Activated T-helper 1 cell treated with anti-CD3 and anti-CD28 coated beads, Interleukin-12 subunit alpha, Interleukin-12 subunit beta, Interleukin-2, Interleukin-4 antibody, amounts not matched to agents 30 ng/mL and 10 ng/mL and 1 ng/mL, durations not matched to agents 14 hours and 24 hours and 36 hours (primary cell): ENCODE measurements at places on chromosomes 7 and 10. TPM values are rescaled to one million over a fixed set of nuclear protein-coding genes. Genes with fewer than 3 reads are reported as not detected.

DNA sequence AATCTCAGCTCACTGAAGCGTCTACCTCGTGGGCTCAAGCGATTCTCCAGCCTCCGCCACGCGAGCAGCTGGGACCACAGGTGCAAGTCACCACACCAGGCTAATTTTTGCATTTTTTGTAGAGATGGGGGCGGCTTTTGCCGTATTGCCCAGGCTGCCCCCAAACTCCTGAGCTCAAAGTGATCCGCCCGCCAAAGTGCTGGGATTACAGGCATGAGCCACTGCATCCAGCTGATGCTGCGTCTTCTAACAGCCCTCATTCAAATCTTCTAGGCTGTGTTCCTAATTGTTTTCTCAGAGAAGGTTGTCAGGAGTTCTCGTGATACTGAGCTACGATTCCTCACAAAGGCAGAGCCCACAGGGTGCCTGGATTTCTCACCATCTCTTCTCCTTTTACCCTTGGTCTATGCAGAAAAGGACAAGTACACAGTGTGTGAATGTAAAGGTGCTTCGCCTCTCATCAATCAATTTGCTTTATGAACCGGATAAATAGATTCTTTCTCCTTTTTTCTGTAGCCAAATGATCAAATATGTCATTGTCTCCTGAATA, 247.3 kb upstream of the PTN start:
- no peak for DNase-seq

- no peak for DNase-seq
Measured at GRCh38 chr7:151456782-151457181, 16.8 kb upstream of the CRYGN start.

DNA sequence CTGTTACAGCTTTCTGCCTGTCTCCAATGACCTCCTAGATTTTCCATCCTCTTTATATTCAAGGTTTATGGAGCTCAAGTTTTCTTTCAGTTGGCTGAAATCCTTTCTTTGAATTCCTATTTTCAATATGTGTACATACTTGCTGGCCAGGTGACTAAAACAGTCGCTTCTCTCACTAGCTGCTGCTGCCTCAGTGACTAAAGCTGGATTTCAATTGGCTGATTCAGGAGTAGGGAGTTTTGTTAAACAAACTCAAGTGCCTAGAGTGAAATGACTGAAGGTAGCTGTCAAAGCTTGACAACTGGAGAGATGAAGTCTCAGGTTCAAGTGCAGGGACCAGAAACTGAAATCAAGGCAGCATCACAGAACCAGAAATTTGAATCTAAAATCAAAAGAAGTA, 6.7 kb upstream of the POLR1F start:
- DNase-seq = no peak

GRCh38 chr7:31110331-31111108, 58.4 kb downstream of the ADCYAP1R1 start:
- DNase-seq = no peak

GRCh38 chr7:101137651-101138212, 10.8 kb downstream of the SERPINE1 start:
- DNase-seq = no peak

- DNase-seq = no peak
Measured at GRCh38 chr10:124339119-124340032, 79.3 kb downstream of the OAT start.

The OR2A12 gene
- not detected in 2 replicates for total RNA-seq

The SFTPA1 gene
- total RNA-seq = not detected in 2 replicates

The C10orf53 gene
- total RNA-seq = not detected in 2 replicates
